ENCODE measurements at places on chromosomes 4 and X.

- DNase-seq = no peak
Observed at GRCh38 chr4:51885363-51885762, 42.4 kb downstream of the DCUN1D4 start.

GRCh38 chrX:107448998-107449835 is at the start of gene FRMPD3:
TSS of gene FRMPD3 (plus strand) at chrX:107449652. CDS start at chrX:107526589, 76,937 bp downstream.
- no peak for DNase-seq

DNA sequence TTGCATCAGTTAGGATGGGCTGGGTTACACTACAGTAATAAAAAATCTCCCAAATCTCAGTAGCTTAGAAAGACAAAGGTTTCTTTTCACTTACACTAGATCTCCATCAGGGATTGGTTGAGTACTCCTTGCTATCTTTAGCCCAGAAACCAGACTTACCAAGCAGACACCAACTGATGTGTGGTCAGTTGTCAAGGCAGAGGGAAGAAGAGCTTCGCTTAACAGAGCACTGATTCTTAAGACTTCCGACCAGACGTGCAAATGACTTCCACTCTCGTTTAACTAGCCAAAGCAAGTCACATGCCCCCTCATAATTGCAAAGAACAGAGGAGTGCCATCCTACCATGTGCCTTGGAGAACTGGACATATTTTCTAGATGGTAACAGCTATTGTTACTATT is 5.7 kb upstream of the ZNF518B start:
- no peak for DNase-seq

DNA sequence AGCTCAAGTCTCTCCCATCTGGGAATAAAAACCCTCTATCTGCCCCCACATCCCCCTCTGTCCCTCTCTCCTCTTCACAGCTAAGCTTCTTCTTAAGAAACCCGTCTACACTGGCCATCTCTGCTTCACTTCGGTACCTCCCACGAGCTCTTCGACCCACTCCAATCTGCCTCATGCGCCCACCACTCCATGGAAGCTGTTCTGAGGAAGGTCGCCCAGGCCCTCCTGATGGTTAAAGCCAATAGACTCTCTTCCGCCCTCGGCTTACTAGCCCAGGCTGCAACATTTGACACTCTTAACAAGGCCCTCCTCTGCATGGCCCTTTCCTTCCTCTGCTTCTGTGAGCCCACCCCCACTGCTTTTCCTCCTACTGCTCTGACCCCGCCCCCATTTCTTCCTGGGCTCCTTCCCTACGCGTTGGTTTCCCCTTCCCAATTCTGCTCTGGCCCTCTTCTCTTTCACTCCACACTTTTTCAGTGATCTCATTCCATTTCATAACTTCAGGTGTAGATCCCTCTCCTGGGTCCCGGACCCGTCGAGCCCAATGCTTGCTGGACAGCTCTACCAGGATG is 11.8 kb downstream of the IQSEC2 start:
- DNase-seq = no peak

GRCh38 chr4:108361886-108362285 is 193.2 kb upstream of the LEF1 start:
- DNase-seq = no peak

DNA sequence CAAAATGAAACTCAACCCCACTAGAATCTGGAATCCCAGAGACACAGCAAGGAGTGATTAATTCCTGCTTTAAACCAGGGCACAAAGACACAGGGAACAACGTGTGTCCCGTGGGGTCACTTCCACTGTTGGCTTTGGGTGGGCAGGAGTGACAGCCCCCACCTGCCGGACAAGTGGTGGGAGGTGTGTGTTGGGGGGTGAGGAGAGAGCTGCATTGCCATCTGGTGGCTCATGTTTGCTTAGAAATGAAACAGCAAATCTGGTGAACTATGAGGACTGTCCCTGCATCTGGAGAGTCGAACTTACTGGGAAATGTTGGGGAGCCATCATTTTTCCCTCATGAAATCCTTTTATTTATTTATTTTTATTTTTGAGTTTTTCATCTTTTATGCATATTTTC is 75.9 kb upstream of the AFAP1 start:
- no peak for DNase-seq

DNA sequence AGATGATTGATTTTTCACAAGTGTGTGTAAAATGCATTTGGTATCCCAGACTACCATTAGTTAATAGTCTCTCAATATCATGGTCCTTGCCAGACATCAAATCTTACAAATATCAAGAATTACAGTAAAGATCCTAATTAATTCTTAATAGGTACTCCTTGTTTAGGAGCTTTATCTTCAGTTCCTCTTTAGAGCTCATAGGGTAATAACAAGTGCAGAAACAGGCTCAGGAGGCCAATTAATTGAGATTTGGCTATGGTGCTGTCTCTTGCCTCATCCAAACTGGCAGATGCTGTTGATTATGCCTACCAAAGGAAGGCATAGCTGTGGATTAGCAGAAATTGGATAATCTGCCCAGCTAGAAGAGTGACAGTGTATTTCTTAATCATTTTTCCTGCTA is 6.9 kb downstream of the MTMR1 start:
- no peak for DNase-seq

GRCh38 chr4:188778905-188779304 is 639.7 kb downstream of the TRIML1 start:
- DNase-seq = no peak

DNA sequence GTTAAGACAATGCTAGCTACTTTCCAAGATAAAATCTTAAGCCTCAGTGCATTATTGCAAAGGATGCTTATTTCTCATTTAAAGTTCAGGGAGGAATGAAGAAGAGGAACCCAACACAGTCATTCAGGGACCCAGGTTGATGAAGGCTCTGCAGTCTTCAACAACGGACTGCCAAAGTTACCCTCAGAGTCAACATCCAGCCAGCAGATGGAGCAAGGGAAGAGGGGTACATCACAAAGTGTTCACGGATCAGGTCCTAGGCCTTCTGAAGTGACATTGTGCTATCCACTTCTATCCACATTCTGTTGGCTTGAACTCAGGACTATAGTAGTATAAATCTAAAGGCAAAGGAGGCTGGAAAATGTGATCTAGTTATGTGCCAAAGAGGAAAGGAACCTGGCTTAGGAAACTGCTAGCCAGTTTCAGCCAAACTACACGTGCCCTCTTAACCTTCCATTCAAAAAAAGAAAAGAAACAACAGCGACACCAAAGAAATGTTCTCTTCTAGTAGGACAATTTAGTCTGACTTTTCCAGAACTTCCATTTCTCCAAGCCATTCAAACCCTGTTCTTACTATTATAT is 28.8 kb downstream of the NKX6-1 start:
- DNase-seq = no peak

GRCh38 chr4:88196523-88197185 is 38.2 kb upstream of the ABCG2 start:
- DNase-seq = no peak

DNA sequence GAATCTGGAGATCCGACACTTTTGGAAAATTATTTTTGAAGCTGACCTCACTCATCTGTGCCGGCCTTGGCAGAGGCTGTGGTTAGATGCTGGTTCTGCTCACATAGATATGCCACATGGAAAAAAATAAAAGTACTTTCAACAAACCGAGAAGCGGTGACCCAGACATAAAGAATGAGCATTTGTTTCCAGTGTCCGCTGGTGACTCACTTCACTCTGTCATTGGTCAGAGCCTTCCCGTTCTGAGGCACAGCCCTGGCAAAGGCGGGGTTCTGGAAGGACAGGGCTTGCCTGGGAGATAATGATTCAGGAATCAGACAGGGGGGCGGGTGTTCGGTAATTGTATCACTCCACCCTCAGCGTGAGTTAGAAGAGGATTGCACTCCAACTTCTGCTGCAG is 172.4 kb upstream of the MXRA5 start:
- DNase-seq = no peak

DNA sequence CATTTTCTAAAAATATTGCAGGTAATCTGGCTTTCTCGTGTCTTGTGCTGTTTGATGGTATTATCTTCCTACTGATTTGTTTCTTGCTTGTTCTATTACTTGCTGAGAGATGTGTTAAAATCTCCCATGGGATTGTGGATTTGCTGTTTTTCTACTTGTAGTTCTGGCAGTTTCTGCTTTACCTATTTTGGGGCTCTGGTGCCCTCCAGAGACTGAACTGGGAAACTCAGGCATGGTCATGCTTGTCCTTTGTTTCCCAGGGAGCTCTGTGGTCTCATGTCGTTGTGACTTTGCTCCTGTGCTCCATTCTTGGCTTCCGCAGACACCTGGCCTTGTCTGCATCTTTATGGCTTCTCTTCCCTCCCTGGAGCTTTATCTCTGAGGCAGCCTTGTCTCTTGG is 39.5 kb downstream of the NSD2 start:
- no peak for DNase-seq

DNA sequence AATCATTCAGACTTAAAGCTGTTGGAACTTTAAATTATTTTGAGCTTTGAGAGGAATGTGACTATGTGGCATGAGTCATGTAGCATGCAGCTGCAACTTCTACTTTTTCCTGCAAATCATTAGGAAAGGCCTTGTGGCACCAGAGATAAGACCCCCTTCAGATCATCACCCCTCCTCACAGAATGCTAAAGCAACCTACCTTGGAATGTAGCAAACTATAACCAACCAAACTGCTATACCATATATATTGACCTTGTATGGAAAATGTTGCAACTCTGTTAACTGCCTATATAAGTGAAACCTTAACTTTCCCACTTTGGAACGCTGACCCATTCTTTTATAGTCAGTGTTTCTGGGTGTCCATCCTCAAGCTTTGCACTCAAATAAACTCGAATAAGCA is 32.0 kb downstream of the ATXN3L start:
- no peak for DNase-seq

- DNase-seq = no peak
Observed at GRCh38 chr4:79044141-79044659, 105.0 kb upstream of the PAQR3 start.

GRCh38 chr4:139721789-139722188 is 56.2 kb downstream of the MGST2 start:
- no peak for DNase-seq

DNA sequence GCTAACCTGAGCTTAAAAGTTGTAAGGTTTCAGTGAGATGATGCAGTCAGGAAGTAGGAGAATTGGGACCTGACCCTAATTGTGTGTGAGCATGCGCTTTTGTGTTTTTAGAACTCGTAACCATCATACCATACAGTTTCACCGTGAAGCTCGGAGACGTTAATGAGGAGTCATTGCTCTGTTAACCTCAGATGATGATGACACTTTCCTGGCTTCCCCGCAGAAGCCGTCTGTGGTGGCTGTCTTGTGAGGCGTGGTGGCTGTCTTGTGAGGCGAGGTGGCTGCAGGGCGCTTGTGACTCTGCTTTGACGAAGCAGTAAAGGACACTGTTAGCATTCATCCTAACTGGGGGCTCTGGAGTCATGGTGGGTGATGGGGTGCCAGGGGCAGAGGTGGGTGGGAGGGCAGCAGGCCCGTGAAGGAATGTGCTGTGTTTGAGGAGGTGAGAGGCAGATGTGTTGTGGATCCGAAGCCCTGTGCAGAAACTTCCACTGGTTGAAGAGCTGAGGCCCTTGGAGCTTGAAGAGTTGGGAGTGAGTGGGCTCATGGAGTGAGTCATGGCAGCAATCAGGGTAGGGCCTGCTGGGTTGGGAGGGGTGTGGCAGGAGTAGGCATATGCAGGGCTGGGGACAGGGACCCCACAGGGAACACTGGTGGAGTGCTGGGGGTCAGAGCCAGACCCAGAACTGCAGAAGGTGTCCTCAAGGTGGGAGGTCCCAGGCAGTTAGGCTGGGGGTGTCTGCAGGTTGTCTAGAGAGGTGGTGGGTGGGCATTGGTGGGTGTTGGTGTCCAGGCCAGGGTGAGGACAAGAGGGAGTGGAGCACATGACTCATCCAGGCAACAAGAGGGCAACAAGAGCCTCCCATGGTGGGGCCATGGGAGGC is 57.4 kb downstream of the NSD2 start:
- no peak for DNase-seq

DNA sequence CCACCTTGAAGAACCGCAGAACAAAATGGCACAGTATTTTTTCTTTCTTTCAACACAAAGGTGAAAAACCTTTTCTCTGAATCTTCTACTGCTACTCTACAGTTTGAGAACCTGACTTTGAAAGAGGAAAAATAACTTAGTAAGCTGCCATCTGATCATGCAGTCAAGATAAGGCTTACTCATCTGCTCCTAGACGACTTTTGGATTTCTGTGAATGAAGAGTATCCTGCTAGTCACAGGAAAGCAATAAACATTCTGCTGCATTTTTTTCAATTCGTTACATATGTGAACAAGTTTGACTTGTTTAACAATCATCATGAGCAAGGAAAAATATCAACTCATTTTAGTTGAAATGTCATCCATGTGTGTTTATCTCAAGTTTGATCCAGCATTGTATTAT is 25.2 kb downstream of the TIGD2 start:
- no peak for DNase-seq

GRCh38 chrX:148567229-148567628 is 66.8 kb downstream of the AFF2 start:
- DNase-seq = no peak

DNA sequence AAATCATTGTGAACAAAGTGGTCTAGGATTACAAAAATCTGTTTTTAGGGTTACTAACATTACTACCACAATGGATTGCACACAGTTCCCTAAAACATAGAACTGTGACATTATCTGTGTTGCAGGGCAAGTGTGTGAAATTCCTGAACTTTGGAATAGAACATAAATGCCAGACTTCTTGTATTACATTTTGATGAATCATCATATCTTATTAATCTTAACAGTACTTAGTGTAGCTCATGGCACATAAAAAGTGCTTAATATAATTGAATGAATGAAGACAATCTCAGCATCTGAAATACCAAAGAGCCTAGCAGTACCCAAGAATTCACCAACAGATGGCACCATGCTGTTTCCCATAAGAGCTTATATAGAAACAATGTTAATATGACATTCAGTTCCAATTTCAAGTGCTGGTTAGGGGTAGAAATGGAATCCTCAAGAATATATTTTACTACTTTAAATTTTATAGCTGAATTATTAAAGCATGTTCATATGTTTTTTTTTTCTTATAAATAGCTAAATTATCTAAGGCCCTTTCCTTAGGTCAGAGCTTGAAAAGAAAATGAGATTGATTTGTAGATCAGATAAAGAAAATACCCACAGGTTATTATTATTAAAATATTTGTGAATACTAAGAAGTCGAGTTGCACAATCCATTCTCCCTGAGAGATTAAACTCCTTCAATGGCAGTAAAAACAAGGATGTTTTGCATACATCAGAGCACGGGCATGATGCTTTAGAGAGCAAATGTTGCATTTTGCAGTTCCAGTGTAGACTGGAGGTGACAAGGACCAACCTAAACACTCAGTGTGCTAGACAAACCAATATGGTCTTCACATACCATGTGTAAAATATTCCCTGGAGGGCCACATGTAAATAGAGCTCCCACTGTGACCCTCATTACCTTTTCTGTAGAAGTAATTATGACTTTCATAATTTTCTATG is 25.7 kb upstream of the SHISA3 start:
- DNase-seq = no peak

GRCh38 chr4:40038977-40039376 is 17.7 kb upstream of the N4BP2 start:
- DNase-seq = no peak

GRCh38 chr4:108878806-108879205 is 116.0 kb upstream of the ETNPPL start:
- DNase-seq = no peak

Data from activated CD8-positive, alpha-beta memory T cell treated with anti-CD3 and anti-CD28 coated beads for 1 hour (primary cell).